C1 segment of cervical spinal cord (tissue), 14 donors: ENCODE measurements at places on chromosomes 13 and 19.

DNA sequence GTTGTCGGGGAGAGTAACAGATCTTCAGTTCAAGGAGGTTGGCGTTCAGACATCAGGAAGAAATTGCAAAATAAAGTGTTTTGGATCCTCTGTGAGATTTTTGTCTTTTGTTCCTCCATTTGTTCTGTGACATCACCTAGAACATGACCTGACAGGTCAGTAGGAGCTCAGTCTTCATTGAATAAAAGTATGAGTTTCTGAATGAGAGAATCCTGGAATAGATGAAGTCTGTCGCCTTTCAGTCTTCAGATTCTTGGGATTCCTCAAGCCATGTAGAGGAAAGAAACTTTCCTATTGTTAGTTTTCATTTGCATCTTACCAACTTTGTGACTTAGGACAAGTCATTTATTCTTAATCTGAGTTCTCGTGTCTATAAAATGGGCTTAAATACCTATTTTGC is 14.4 kb downstream of the ARHGAP35 start:
- no peak for DNase-seq

DNA sequence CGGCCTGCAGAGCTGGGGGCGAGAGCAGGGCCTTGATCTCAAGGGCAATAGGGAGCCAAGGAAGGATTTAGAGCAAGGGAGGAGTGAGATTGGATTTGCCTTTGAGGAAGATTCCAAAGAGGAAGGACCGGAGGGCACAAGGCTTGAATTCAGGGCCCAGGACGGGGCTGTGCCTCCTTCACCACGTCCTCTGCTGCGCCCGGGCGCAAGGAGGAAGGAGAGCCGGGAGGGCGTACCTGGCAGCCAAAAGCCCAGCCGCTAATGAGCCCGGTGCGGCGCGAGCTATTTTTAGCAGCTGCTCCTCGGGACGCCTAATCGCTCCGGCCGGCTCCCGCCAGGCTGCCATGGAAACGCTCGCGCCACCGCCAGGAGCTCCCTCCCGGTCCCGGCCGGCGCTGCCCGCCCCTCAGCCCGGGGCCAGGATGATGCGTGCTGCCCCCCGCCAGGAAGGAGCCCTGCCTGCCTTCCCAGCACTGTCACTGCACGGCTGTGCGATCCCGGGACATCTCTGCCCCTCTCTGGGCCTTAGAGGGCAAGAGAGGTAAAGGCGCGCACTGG is 31.3 kb downstream of the TINCR start:
- peak; percentile 36 for DNase-seq

GRCh38 chr13:110644892-110645521 is 29.7 kb downstream of the NAXD start:
- peak; percentile 59 for DNase-seq

DNA sequence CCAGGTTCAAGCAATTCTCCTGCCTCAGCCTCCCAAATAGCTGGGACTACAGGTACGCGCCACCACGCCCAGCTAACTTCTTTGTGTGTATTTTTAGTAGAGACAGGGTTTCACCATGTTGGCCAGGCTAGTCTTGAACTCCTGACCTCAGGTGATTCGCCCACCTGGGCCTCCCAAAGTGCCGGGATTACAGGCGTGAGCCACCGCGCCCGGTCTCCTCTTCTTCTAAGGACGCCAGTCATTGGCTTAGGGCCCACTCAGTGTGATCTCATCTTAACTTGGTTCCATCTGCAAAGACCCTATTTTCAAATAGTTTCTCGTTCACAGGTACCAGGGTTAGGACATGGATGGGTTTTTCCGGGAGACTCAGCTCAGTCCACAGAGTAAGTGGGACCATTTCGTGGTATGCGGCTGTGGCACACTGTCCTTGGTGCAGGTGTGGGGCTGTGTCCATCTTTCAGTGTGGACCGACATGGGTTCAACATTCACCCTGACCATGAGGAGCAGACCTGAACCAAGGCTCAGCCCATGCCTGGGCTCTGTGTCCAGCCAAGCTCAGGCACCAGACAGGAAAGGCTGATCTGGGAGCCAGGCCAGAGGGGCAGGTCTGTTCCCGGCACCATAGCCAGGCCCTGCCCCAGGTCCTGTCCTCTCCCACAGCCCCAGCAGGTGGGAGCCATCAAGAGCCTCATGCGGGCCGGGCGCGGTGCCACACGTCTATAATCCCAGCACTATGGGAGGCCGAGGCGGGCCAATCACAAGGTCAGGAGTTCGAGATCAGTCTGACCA is 2.8 kb upstream of the MKNK2 start:
- DNase-seq = no peak

- no peak for DNase-seq
These were observed 1288.9 kb upstream of the SLC10A2 start for GRCh38 chr13:104355041-104355670.

- DNase-seq = no peak
These were observed 2.7 kb upstream of the UBL3 start for GRCh38 chr13:29853131-29853530.

DNA sequence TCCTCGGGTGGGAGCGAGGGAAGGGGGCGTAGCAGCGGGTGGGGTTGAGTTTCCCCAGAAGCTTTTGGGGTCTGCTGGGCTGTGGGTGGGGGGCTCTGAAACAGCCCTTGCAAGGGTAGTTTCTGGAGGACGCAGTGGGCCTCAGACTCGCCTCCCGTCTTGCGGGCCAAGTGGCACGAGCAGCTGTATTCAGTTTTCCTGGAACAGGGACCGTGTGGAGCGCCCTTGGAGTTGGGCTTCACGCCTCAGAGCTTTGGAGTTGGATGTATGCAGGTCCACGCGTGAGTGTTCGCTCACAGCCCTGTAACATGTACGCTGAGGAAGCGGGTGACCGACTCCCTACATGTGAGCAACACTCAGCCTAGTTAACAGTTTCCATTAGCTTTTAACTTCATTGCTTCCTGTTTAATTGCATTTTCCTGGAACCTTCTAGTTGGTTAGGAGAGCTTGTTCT is 603 bp downstream of the TM9SF2 start:
- no peak for DNase-seq

- DNase-seq = no peak
These were observed 2.7 kb downstream of the SPINT2 start for GRCh38 chr19:38266981-38267597.

- DNase-seq = no peak
These were observed 147.2 kb downstream of the MIPEP start for GRCh38 chr13:23741879-23742510.

DNA sequence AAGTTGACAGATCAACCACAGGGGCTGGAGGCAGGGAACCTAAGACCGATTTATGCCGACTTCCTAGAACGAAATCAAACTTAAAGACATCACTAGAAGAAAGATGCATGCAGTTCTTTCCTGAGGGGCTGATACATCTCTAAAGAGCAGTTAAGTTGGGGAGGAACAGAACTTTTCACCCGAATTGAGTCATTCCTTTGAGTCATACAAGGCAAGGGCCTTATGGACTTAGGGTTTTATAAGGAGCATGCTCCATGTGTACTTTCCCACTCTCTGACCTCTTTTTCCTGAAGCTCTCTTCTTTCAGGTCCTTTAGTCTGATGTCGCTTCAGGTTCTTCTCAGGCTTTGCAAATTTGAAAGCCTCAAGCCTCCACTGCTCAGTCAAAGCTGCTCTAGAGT is 7.9 kb upstream of the FBXL3 start:
- no peak for DNase-seq

DNA sequence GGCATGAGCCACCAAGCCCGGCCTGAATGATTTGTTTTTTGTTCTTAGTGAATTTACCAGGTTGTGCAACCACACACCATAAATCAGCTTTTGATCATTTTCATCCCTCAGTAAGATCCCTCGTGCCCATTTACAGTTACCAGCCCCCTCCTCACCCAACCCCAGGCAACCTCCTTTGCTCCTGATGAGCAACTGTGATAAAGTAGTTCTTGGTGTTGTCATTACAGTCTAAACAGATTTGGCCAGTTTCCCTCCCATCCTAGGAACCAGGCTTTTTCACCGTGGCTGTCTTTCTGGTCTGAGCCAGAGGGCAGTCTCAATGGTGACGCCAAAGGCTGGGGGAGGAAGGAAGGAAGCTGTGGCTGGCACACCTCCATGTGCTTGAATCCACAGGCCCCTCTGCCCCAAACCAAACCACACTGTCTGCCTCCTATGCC is 61.2 kb upstream of the WDFY2 start:
- DNase-seq = no peak

- no peak for DNase-seq
These were observed 27.7 kb downstream of the CCDC8 start for GRCh38 chr19:46385636-46386035.

DNA sequence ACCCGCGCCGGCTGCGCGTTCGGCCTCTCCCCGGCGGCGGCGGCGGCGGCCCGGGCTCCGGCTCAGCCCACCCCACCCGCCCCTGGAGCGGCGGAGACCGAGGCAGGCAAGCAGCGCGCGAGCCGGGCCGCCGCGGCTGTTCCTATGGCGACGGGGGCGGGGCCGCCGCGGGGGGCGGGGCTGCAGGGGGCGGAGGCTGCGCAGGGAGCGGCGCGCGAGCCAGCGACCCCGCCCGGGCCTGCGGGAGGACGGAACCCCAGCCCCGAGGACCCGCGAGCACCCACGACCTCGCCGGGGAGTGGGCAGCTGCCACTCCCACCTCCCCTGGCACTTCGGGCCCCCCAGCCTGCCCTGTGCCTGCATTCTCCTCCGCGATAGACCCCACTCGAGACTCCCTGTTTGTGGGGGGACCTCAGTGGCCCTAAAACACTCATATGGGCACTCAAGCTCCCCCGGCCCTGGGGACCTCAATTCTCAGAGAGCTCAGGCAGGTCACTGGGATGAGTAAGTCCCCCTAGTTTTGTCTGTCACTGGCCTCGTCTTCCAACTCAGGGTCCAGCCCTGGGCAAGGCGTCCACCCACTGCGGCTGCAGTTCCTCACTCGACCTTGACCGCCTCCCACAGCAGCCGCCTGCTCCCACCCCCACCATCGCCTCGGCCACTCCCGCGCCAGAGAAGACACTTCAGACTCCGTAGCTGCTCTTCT is at the start of gene CTXN1:
Gene CTXN1, minus strand, starts transcription at position 115 of the 706 bp plus-strand sequence. CDS start 597 bp downstream, outside the sequence.
- DNase-seq = no peak

DNA sequence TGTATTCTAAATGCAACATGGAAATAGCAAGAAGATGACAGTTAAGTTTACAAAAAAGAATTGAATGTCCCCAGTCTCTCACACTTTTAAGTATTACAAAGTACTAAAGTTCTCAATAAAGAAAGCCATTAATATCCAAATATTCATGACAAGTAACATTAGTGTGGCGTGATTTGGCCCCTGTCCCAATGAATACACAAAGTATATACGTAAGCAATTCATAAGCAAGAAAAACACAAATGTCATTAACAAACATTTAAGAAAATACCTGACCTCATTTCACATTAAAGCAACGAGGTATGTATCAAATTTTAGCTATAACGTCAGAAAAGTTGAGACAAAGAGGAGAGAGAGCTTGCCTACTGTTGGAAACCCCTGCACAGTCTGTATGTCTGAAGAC is 241.9 kb upstream of the IRS2 start:
- no peak for DNase-seq

DNA sequence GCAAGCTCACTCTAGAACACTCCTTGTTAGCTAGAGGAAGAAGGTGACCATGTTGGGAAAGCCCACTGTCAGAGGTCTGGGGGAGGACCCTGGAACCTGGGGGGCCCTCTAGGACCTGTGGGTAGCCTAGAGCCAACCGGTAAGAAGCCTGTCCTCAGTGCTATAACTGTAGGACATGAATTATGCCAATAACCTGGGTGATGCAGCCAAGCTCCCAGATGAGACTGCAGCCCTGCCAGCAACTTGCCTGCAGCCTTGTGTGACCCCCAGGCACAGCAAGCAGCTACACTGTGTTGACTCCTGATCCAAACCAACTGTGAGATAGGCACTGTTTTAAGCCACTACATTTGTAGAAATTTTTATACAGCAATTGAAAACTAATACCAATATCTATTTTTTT is 122.3 kb downstream of the MIPEP start:
- no peak for DNase-seq

- no peak for DNase-seq
These were observed 324.8 kb upstream of the PCDH9 start for GRCh38 chr13:67554746-67555452.

- no peak for DNase-seq
These were observed 7.9 kb upstream of the C13orf46 start for GRCh38 chr13:113981611-113982295.

- DNase-seq = no peak
These were observed 5.1 kb downstream of the ZNF784 start for GRCh38 chr19:55619286-55619685.

GRCh38 chr19:35514282-35514809 is 897 bp upstream of the DMKN start:
- no peak for DNase-seq

- no peak for DNase-seq
These were observed 25.2 kb upstream of the FNDC3A start for GRCh38 chr13:48950501-48950875.

DNA sequence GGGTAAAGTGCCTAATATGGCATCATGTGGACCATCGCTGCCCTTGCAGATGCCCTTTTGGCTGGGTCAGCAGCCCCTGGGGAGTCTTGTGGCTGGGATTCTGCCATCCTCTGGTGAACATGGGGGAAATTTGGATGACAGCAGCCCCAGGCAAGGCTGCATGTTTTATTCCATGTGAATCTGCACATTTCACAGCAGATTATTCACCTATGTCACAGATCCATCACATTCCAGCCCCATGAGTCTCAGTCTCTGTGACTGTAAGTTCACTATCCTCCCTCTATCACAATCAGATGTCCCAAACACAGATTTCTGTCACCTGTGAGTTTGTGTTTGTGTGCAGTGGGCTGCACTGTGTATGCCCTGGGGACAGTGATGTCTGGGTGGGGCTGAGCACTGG is 36.8 kb upstream of the PSG9 start:
- DNase-seq = no peak

GRCh38 chr19:21621671-21622070 is 116.3 kb downstream of the ZNF429 start:
- DNase-seq = no peak

DNA sequence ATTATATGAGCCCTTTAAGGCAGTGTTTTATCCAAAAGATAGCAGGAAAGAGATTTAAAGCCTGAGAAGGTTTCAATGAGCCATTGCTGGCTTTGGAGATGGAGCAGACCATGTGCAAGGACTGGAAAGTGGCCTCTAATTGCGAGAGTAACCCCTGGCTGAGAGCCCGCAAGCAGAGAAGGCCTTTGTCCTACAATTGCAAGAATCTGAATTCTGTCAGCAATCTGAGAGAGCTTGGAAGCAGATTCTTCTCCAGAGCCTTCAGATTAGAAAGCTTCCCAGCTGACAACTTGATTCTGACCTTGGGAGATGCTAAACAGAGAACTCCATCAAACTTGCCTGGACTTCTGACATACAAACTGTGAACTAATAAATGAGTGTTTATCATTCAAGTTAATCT is 528.7 kb upstream of the KLF12 start:
- no peak for DNase-seq

- DNase-seq = no peak
These were observed 10.3 kb upstream of the ZNF83 start for GRCh38 chr19:52648336-52649016.
